ENCODE measurements at places on chromosomes 4 and X. TPM values are rescaled to one million over a fixed set of nuclear protein-coding genes. Genes with fewer than 3 reads are reported as not detected.

The CXCL11 gene
- not detected for total RNA-seq

The OCRL gene
- 12.1 TPM for total RNA-seq

The USP51 gene
- total RNA-seq: 0.50 TPM

The MAML3 gene
- total RNA-seq: 1.0 TPM

The LNX1 gene
- total RNA-seq: 2.1 TPM

The RS1 gene
- not detected for total RNA-seq

The RAB9B gene
- total RNA-seq: 7.6 TPM

The SERTM2 gene
- not detected for total RNA-seq

The SLC25A4 gene
- 877 TPM for total RNA-seq

The NR0B1 gene
- not detected for total RNA-seq

The RTL3 gene
- total RNA-seq: not detected

The CSAG1 gene
- not detected for total RNA-seq

The EPHA5 gene
- total RNA-seq: not detected

The UGT2B15 gene
- not detected for total RNA-seq

The SRPK3 gene
- total RNA-seq: 140 TPM
